ENCODE measurements at places on chromosomes 7 and 10.

DNA sequence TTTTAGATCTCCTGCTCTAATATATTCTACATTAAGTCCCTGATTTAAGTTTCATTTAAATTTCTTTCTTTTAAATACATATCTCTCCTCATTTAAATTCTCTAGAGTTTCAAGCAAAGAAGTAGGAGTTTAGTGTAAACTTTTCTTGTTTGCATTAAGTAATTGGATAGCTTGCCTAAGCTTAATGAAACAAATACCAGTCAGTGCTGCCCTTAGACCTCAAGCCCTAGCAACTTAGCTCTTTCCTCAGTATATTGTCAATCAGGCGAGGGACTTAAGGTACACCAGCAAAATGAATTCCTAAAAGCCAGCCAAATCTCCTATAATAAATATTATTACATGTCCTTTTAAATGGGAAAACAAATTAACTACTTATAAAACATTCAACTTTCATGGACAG is 101.5 kb downstream of the CHCHD3 start:
- no peak for DNase-seq

DNA sequence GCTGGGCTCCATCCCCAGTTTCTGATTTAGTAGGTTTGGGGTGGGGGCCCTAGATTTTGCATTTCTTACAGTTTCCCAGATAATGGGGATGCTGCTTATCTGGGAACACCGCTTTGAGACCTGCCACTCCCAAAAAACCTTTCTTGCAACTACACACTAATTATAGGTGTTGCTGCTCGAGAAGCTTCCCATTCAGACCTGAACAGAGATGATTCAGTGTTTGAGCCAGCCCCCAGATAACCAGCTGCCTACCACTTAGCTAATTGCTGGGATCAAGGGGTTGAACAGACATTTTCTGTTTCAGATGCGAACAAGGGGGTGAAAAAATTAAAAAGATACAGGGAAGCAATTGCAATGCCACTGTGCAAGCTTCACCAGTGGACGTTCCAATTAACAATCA is 448.5 kb downstream of the KCNMA1 start:
- no peak for DNase-seq

DNA sequence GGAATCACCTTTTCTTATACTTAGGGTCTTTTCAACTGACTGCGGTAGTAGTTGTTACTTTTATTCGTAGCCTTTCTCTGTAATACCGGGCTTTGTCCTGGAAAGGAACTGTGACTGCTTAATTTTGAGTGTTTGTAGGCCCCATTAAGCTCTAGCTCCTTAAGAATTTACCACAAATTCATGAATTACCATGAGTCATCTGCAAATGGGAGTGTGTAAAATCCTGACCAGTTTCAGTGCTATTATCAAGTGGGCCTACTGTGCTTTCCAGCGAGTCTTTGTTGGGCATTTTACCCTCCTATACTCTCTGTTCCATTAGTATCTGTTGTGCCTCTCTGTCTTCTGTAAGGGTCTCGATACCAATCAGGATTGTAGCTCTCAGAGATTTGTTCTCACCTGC is 49.7 kb downstream of the ZMYND11 start:
- no peak for DNase-seq

- no peak for DNase-seq
Measured at GRCh38 chr10:93032105-93032808, 28.3 kb upstream of the CYP26C1 start.

DNA sequence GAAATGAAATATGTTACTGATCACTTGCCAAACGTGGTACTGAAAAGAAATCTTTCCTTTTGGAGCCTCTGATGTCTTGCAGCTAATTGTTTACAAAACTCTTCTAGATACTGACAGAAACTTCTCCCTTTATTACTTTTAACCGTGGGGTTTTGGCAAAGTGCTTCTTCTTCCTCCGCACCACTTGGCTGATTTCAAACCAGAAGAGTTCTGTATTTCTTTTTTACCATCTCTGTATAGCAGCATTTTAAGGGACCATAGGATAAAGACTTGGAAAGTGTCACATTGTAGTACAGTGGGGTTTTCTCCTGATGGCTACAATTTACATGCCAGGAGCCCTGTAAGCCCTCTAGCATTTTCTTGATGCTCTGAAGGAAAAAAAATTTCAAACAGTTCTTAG is 21.9 kb upstream of the CREB5 start:
- DNase-seq = no peak

DNA sequence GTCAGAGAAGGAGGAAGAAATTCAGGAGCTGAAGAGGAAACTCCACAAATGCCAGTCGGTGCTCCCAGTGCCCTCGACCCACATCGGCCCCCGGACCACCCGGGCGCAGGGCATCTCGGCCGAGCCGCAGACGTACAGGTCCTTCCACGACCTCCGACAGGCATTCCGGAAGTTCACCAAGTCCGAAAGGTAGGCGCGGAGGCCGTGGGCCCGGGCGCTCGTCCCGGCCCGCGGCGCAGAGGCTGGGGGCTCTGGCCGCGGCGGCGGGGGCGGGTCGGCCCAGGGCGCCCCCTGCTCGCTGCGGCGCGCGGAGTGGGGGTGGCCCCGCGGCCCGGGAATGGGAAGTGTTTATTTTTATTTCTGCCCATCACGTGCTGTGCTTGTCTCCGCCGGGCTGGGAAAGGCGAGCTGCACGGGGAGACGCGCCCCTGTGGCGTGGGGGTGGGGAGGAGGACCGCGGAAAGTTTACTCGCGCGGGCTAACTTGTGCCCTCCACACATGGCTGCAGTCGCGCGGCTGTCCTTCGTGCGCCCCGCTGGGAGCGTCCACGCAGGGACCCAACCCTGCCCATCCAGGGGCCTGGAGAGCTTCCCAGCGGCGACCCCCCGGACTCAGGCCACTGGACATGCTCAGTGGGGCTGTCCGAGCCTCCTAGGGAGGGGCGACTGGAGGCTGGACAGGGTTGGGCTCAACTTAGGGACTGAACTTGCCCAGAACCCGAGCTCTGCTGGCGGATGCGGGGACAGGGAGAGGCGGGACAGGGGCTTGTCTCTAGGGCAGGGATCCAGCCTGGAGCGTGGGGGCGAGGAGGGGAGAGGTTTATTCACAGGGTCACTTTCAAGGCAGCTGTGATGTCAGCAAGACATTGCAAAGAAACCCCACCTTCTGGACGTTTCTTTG is 82.6 kb upstream of the PRKG1 start:
- DNase-seq = no peak

GRCh38 chr7:32506266-32507054 is 11.2 kb downstream of the AVL9 start:
- no peak for DNase-seq
